Activated effector memory CD4-positive, alpha-beta T cell treated with Interleukin-2 at 50 U/mL for 16 hours (primary cell): ENCODE measurements at places on chromosomes 4 and X.

- no peak for DNase-seq
These were observed 75.0 kb downstream of the ZFYVE28 start for GRCh38 chr4:2343476-2343875.

GRCh38 chrX:34379891-34380290 lies 247.8 kb upstream of the FAM47A start:
- DNase-seq, result no peak

- DNase-seq, result no peak
These were observed 82.8 kb upstream of the LIMCH1 start for GRCh38 chr4:41455206-41455605.

DNA sequence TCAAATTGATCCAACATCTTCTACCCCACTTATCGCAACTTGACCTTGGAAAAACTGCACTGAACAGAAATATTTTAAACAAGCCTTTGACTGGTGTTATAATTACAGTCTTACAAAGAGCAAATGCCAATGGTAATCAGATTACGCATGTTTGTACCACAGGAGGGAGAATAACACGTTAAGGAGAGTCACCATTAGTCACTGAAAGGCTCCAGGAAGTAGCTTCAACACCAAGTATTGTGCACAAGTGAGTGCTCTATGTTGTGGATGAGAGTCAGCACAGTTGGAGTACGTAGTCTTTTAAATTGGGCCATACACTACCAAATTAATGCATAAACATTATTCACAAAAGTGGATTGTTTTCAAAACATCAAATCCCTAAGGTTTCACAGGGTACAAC lies 1081.5 kb upstream of the TENM3 start:
- DNase-seq, result no peak

DNA sequence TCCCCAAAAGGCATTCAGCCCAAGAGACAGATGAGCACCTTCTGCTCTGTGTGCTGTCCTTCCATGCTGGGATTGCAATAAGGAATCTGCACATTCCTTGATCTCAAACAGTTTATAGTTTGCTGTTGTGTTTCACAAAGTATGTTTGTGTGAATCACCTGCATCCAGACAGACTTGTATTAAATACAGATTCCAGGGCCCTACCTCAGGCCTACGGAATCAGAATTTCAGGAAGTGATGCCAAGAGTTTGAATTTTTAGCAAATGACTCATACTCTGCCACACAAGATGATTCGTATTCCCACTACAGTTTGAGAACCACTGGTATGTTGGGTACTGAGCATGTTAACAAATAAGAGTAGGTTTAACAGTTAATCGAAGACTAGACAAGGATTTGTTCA lies 7.0 kb downstream of the VAMP7 start:
- DNase-seq, result no peak
